ENCODE measurements at places on chromosomes 1 and 21. TPM values are rescaled to one million over a fixed set of nuclear protein-coding genes. Genes with fewer than 3 reads are reported as not detected.

ANGPTL3 gene
- 1.2 TPM for total RNA-seq

TFF2 gene
- total RNA-seq, result not detected

FMO4 gene
- total RNA-seq, result 5.4 TPM

USH2A gene
- 0.53 TPM for total RNA-seq

S100A3 gene
- total RNA-seq, result not detected

CD84 gene
- 3.7 TPM for total RNA-seq

LORICRIN gene
- total RNA-seq, result not detected

WNT3A gene
- 0.06 TPM for total RNA-seq

CD34 gene
- total RNA-seq, result 43.6 TPM

KRTAP7-1 gene
- total RNA-seq, result not detected

MAP10 gene
- total RNA-seq, result 4.7 TPM

SYT6 gene
- 1.2 TPM for total RNA-seq

LCK gene
- total RNA-seq, result 8.5 TPM

SLC25A34 gene
- 3.4 TPM for total RNA-seq

FMOD gene
- total RNA-seq, result 41.8 TPM

CA6 gene
- total RNA-seq, result not detected

GPR3 gene
- 0.35 TPM for total RNA-seq

HJV gene
- total RNA-seq, result 80.0 TPM

PTPN22 gene
- total RNA-seq, result 1.5 TPM

PDZK1IP1 gene
- 28.4 TPM for total RNA-seq

UBXN11 gene
- total RNA-seq, result 19.4 TPM

COL24A1 gene
- total RNA-seq, result 1.9 TPM

RHCE gene
- total RNA-seq, result 4.9 TPM

ANGPTL1 gene
- 7.6 TPM for total RNA-seq

MX2 gene
- total RNA-seq, result 6.1 TPM

OR2T11 gene
- 0.06 TPM for total RNA-seq

PPIAL4G gene
- 0.12 TPM for total RNA-seq

GIPC2 gene
- total RNA-seq, result 7.5 TPM

APCS gene
- not detected for total RNA-seq

DTL gene
- total RNA-seq, result 9.8 TPM

PDZK1 gene
- 61.4 TPM for total RNA-seq

FOXD2 gene
- 6.4 TPM for total RNA-seq

TSHB gene
- total RNA-seq, result not detected

All from metanephros (tissue), 2 donors.